Cardiac ventricle fibroblast (primary cell): ENCODE measurements at places on chromosomes 5 and 9. TPM values are rescaled to one million over a fixed set of nuclear protein-coding genes. Genes with fewer than 3 reads are reported as not detected.

Gene CCDC183
- 0.39 and 1.1 TPM in 2 replicates for total RNA-seq

Gene GMCL2
- not detected in 2 replicates for total RNA-seq

Gene SIT1
- not detected in 2 replicates for total RNA-seq

Gene NMRK1
- total RNA-seq: 15.3 and 23.2 TPM in 2 replicates

Gene CNTNAP3
- 0.05 and 0.19 TPM in 2 replicates for total RNA-seq

Gene SNCAIP
- total RNA-seq: 0.19 and 0.78 TPM in 2 replicates

Gene PCDHGA8
- 1.4 and 1.5 TPM in 2 replicates for total RNA-seq

Gene SPINK13
- total RNA-seq: 6.4 and 8.4 TPM in 2 replicates

Gene PTBP3
- 18.3 and 21.5 TPM in 2 replicates for total RNA-seq

Gene IL5
- not detected in 2 replicates for total RNA-seq

Gene C1QTNF2
- total RNA-seq: not detected in 2 replicates

Gene LAMC3
- 3.2 and 4.0 TPM in 2 replicates for total RNA-seq

Gene CDH12
- total RNA-seq: not detected in 2 replicates
